ENCODE measurements at places on chromosomes 6 and 20.

DNA sequence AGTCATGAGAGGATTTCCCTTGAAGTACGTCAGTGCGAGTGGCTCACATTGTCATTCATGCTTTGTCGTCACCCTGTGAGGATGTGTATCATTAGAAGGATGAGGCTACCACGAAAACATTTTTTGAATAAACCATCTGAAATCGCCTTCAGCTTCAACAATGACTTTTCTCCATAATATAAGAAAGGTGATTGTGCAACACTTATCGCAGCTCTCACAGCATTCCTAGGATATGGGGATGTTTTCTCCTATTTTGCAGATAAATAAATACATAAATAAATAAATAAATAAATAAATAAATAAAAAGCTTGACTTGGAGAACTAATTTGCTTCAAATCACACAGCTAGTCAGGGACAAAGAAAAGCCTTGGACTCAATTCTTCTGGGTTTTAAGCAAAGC is 326.5 kb downstream of the FOXA2 start:
- no peak for DNase-seq

GRCh38 chr6:15332446-15332845 is 86.6 kb downstream of the JARID2 start:
- no peak for DNase-seq

GRCh38 chr6:131840936-131841583 is 33.2 kb downstream of the ENPP1 start:
- DNase-seq = no peak

DNA sequence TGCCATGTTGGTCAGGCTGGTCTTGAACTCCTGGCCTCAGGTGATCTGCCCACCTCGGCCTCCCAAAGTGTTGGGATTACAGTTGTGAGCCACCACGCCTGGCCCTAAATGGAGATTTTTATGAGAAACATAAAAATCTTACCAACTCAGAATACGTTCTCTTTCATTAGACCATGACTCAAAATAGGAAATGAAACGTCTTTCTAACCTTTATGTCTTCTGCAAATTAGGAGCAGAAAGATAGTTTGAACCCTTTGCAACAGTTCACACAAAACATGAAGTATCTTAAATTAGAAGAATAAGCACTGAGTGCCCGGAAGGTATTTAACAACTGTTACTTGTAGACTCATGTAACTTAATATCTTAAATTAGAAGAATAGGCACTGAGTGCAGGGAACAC is 48.3 kb downstream of the AHI1 start:
- no peak for DNase-seq

DNA sequence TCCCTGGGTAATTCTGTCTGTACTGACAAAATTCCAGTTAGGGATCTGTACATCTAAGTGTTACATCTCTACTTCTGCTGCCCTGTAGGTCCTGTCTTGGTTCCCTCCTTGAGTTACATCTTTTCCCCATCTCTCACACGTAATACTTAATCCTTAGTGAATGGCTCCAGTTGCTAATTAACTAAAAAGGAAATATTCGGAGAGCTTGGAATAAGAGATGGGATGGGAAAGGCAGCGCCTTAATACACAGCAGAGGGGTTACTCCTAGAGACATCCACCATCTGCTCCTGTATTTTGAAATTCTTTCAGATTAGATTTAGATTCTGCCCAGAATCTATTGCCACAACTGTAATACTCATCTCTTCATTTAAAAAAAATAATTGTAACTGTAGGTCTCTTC is 384.0 kb downstream of the SAMD5 start:
- DNase-seq = no peak

- no peak for DNase-seq
Observed at GRCh38 chr6:1913577-1913976, 303.9 kb downstream of the FOXC1 start.

DNA sequence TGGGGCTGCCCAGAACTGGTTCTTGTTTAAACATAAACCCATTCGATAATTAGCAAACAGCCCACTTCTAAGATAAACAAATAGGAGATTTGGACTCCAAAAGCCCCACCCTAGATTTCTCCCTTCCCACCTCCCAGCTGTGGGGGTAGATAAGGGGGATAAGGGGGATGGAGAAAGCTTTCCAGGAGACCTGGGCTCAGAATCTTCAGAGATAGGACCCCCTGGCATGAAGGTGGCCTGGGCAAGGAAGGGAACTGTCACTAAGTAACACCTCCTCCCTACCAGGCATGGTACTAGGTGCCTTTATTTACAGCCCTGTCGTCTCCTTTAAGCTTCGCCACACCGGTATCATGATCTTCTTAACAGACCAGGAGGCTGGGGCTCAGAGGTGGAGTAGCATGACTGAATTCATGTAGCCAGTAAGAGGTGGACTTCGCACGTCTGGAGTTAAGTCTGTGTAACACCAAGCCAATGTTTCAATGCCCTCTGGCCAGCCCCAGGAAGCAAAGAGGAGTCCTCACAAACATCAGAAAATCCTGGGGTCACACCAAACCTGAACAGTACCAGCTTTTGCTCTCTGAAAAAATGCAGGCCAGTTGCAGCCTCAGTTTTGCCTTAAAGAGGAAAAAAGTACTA is 4.6 kb downstream of the SDC4 start:
- DNase-seq = no peak

DNA sequence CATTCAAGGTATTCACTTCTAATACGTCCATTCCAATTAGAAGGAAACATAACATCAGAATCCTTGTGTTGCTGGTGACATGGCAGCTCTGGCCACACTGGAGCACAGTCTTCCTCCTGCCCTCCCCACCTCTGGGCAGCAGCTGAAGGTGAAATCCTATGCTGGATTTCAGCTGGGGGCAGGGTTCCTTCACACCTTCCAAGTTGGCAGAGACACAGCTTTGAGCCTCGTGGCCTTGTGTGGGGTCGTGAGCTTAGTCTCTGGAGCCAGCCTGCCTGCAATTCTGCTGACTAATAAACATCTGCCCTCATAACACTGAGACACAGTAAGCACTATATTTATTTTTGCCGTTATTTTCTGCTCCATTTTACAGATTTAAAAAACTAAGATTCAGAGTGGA is 218.9 kb upstream of the RIN2 start:
- DNase-seq = no peak

DNA sequence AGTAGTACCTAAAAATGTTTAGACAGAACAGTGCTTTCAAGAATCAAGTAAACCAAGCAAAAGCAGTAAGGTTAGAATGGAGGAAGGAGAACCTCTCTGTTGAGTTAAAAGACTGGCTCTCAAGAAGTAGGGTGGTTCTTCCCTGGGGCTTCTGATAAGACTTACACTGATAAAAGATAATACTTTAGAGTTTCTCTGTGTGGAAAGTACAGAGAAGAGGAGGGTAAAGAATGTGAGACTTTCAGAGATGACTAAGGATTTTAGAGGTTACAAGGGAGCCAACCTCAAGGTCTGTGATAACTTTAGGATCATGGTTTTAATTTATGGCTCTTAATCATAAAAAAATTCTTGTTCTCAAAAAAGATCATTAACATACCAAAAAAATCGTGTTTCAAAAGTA is 30.9 kb upstream of the ALDH8A1 start:
- no peak for DNase-seq

- no peak for DNase-seq
Observed at GRCh38 chr6:160792708-160793107, 90.7 kb downstream of the PLG start.

DNA sequence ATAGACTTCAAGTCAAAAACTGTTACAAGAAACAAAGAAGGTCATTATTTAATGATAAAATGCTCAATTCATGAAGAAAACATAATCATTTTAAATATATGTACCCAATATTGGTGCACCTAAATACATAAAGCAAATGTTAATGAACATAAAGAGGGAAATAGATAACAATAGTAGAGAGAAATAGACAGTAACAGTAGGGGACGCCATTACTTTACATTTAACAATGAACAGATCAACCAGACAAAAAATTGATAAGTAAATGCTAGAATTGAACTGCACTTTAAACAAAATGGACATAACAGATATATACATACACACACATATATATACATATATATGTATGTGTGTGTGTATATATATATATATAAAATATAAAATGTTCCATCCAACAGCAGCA is 37.4 kb downstream of the IL22RA2 start:
- DNase-seq = no peak

- DNase-seq = no peak
Observed at GRCh38 chr6:2795956-2796355, 30.8 kb downstream of the WRNIP1 start.

GRCh38 chr6:161748535-161749416 is 474.9 kb upstream of the AGPAT4 start:
- DNase-seq = no peak

DNA sequence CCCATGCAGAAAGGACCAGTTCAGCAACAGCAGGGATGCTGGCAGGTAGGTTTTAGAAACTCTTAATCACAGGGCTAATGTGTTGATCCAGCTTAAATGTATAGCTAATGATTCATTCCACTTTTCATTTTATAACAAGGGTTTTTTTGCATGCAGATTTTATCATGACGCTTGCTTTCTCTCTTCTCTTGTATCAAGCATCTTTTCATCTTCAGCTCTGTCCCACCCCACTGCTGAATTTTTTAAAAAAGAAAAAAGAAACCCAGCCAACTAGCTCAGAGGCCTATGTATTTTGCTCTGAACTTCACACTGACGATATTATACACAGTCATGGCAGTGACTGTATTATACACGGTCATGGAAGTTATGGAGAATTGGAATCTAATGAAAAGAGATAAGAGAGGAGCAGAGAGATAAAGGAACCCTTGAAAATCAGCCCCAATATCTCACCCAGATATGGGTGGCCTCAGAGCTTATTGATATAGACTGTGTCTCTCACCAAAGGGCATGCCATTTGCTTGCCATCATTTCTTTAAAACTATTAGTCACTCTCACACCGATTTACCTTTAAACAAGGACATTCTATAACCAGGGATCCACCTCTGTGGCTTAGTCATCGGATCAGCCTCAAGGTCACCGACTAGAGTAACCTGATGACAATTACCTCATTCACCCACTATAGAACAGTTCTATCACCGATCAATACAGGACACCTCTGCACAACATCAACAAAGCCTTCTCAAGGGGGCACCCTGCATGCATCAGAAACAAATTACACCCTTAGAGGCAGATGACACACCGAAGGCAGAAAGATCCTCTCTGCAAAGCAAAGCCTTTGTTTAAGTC is 222.0 kb downstream of the ATXN1 start:
- DNase-seq = no peak

DNA sequence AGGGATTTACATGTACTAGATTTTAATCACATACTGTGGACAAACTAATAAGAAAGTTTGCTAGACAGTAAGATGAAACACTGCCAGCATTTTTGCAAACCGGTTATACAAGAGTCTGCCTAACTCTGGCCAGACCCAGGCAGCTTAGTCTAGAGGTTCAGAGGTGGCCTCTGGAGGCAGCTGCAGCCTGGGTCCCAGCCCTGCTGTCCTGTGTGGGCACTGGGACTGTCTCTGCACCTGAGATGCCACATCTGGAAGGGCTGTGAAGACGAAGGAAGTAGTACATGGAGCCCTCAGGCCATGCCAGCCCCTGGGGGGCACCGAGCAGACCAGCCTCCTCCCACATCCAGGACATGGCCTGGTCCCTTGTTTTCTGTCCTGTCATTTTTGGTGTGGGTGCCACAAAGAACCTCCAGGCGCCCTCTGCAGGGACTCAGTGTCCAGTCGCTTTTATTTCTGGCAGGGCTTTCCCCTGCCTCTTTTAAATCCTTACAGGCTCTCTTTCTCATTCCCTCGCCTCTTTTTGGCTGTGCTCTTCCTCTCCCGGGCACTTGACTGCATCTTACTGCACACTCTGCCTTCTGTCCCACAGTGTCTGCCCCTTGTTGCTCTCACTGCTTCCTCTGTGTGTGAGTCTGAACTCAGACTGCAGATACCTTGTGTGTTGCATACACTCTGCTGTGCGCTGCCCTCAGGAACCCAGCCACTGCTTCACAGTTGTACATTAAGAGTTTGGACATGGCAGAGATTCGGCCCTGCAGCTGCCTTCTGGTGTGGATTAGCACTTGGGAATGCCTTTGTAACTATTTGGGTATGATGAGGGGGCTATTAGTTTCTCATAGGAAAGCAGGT is 216.7 kb downstream of the ZDHHC14 start:
- DNase-seq = no peak

DNA sequence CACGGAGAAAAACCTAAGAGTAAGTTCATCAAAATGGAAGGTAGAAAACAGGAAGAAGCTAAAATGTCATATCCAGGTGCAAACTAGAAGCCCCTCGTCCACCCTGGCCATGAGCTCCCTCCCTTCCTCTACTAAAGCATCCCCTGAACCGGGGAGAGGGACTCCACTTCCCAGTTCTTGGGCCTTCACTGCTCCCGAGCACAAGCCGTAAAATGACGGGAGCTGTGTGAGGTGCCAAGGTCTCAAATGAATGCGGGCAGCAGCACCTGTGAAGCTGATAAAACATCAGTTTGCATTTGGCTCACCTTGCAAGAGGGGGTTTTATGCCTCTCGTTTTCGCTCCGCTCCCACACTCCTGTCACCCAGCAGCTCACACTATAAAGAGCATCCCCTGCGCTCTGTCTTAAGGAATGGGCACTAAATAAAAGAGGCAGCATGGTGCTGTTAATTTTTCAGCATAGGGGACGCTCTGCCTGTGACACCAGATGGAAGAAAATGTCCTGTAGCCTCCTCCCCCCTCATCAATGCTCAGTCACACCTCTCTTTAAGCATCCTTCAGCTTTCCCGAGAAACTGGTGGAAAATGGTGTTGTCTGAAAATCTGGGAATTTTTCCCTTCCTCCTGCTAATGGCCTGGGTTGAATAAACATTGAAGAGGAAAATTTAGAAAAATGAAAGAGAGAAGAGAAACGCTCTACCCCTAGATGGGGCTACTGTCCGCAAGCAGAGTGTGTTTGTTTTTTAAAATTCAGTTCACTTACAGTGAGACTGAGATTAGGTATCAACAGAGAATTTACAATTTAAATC is 563.0 kb upstream of the AGPAT4 start:
- DNase-seq = no peak

GRCh38 chr6:169034516-169035167 is 219.0 kb downstream of the THBS2 start:
- DNase-seq = no peak

DNA sequence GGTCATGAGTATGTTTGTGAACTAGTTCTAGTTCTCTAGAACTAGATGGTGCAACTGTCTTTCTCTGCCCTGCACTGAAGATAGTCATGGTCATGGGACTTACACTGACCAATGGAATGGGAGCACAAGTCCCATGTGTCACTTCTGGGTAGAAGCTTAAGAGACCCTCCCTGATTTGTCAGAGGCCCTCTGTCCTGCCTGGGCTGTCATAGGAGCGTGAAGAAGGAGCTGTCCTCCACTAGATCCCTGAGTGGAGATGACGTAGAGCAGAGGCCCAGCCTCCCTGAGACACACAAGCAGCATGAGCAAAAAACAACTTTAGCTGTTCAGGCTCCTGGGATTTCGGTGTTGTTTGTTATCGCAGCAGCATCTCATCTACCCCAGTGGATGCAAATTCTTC is 514.5 kb downstream of the PREX1 start:
- DNase-seq = no peak
